ENCODE measurements at places on chromosomes 1 and 21.

DNA sequence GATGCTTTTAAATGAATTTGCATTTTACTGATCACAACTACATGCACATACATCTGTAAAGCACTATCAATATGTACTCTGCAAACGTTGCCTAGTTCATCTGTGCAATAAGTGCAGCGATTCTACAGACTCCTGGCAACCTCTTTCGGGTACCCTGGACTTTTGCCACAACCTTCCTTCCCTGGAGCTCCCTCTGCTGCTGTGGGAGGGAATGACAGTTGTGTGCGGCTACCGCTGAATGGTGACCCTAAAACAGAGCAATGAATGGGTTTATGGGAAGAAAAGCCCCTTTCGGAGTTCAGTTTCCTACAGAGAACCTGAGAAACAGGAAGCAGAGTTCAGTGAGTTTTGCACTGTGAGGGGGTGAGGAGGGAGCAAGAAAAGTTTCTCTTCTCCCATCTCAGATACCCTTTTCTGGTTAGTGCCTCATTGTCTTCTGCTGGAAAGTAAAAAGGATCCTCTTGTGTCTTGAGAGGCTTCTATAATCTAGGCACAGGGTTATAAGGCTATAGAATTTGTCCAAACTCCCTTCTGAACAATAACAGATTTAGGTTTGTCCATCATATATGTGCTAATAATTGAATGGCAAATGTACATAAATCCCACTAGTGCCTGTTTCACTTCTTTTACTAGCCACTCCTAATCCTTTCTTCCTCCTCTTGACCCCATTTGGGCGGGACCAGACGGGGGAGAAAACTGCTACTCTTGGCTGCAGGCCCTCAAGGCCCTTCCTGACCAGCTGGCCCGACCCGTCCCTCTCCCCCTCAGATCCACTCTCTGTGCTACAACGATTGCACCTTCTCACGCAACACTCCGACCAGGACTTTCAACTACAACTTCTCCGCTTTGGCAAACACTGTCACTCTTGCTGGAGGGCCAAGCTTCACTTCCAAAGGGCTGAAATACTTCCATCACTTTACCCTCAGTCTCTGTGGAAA lies 19.8 kb upstream of the SARS1 start:
- DNase-seq, result peak; percentile 63

DNA sequence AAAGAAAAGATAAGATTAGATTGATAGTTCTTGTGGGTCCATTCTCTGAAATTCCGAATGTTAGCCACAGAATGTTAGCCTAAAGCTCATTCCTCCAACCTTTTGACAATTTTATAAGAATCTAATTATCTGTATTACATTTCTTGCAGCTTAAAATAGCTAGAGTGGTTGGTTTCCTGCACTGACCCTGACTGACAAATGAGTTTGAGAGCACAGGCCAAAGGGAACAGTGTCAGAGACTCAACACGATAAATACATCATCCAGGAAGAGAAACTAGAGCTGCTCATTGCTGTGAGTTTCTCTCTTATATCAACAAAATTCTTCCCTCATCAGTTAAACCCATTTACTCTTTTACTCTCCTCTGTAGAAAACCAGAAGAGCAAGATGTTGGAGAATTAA lies 82.1 kb upstream of the PPM1J start:
- no peak for DNase-seq

- no peak for DNase-seq
Observed at GRCh38 chr1:200527670-200528069, 92.9 kb downstream of the KIF14 start.

GRCh38 chr21:45017039-45017960 lies 57.1 kb upstream of the ADARB1 start:
- DNase-seq, result no peak

DNA sequence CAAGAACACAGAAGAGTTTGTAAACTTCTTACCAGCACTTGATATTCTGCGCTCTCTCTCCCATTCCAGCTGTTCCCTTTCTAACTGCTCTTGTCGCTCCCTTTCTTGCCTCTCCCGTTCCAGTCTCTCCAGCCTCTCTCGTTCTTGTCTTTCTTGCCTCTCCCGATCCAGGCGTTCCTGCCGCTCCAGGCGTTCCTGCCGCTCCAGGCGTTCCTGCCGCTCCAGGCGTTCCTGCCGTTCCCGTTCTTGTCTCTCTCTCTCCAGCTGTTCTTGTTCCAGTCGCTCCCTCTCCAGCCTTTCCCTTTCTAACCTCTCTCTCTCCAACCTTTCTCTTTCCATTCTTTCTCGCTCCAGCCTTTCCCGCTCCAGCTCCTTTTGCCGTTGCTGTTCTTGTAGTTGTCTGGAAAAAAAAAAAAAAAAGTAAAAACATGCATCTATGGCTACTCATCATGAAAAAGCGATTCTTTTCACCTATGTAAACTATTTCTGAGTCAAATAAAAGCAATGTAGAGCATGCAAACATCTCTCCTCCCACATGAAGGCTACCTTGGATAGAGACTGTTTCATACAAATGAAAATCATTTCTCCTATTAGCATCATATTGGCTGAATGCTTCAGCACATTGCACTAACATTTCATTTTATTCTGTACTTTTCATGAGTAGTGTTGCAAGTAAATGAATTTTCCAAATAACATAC lies 91.5 kb upstream of the LBR start:
- no peak for DNase-seq

DNA sequence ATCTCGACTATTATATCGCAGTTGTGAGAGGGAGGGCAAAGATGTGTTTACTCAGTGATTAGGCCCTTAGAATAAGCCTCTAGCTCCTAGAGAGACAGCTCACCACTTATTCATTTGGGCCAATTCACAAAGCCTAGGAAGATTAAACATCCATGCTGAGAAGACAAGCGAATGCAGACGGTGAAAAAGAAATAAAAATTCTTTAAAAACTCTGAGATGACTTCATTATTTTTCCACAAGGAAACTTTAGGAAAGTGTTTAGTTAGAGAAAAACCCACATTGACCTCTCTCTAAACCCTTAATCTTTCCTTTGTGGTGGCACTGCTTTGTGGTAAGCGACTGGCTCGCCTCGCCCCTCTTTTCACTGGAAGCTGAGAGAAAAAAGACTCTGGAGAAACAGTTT lies 146.8 kb upstream of the DMRTA2 start:
- no peak for DNase-seq

DNA sequence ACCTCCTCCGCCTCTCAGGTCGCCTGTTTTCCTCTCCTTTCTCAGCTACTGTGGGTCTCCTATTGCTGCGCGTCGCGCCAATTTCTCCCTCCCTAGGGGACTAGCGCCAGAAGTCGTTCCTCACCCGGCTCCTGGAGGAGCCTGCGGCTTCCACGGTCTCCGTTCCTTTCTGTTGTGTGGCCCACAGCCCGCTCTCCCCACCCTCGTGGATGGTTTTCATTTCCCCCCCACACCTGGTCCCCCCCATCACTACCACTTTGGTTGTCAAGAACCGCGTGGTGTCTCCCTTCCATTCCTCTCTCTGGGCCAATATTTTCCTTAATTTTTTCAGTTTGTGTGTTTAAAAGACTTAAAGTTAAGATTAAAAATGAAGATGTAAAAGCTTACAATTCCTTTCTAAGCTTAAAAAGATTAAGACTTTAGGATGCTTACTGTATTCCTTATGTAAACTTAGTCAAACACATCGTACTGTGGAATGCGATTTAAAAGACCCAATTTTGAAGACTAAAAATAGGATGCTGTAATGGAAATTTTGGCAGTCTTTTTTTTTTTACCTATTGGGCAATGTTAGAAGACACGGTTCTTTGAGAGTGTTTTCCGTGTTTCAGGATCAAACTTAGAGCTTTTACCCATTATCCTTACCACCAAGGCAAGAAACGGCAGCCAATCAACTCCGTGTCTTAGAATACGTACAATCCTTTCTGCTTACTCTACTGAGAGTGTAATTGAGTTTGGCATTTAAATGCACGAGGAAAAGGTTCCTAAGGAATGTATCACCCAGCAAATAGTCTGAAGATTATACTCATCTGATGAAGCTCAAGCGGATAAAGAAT lies 773 bp downstream of the CNST start:
- no peak for DNase-seq

- no peak for DNase-seq
Observed at GRCh38 chr1:233707153-233707879, 93.4 kb downstream of the KCNK1 start.

GRCh38 chr1:113593550-113594297 lies 165.6 kb downstream of the PHTF1 start:
- DNase-seq, result no peak

DNA sequence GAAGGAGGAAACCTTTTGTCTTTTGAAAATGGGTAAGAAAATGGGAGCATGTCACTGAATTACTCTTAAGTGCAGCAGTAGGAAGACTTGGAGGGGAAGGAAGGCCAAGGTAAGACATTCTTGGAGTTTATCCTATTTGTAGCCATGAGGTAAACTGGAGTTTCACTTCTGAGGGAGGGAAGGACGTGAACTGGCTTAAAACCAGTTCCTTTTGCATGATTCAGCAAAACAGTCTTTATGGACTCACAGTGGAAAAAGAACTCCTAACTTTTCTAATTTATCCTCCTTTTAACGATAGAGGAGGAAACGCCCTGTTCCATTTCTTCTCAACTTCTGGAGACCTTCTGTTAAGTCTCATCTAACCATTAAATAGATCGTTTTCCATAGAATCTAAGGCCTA lies 2.5 kb downstream of the PRDX6 start:
- no peak for DNase-seq

- DNase-seq, result no peak
Observed at GRCh38 chr1:74512170-74512915, at the start of gene LRRC53. Gene LRRC53, minus strand, starts transcription at chr1:74512611. Its CDS starts 29,262 bp downstream, at chr1:74483349.

DNA sequence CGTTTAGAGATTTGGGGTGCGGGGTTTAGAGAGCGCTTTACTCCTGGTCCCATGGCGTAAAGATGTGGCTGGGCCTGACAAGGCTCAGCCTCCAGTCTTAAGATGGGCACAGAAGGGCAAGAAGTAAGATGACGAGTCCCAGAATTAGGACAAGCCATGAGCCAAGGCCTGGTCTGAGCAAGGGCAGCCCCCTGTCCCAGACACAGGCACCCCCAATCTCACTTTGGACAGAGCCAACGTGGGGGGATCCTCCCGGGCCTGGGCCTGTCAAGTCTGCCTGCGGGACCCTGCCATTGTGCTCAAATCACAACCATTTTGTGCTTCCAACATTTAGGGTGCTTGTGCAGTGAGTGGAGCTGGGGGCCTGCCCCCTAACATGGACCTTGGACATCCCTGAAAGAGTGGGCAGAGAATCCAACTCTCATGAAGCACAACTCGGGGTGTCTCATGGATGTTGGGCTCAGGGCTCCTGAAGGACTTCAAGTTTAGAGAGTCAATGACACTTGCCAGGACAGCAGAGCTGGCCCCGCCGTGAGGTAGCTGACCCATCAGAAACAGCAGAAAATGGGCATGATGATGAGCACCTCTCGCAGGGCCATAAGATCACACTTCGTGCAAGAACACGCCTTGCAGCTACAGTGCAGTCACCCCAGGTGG lies 52.6 kb downstream of the KIF21B start:
- DNase-seq, result no peak

DNA sequence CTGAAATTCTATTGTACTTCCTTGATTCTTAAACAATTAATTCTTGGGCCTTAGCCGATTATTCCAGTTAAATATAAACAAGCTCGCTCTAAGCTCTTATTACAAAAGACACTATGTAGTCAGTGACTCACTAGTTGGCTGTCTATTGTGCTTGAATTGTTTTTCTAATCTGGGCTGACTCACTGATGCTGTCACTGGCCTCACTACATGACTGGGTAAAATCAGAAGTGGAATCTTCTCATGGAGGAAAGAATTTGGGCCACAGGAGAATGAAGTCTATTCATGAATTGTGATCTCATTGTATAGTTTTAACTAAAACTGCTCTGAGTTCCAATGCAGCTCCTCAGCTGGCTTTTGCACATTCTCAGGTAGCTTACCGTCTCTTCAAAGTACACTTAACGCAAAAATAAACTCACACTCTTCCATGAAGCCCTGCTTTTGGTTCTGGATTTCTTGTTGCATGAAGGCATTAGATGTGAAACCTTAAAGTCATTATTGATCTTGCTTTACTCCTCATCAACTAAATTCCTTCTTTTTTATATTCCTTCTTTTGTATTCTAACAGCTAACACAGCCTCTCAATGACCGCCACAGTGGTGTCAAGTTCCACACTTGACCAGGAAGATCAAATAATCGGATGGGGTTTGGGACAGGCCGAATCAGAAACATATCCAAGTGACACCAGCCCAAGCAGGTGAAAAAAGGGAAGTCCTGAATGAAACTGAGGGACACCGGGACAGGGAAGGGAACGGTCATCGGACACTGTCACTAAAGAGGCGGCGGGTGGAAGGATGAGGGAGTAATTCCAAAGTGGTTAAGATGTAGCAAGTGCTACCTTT lies 80.9 kb upstream of the LBR start:
- DNase-seq, result no peak

Data from HuH-7.5 (cell line).